ENCODE measurements at places on chromosomes 6 and 20.
A peak's percentile ranks its signal among the peaks of the same experiment; 100 is the strongest.

DNA sequence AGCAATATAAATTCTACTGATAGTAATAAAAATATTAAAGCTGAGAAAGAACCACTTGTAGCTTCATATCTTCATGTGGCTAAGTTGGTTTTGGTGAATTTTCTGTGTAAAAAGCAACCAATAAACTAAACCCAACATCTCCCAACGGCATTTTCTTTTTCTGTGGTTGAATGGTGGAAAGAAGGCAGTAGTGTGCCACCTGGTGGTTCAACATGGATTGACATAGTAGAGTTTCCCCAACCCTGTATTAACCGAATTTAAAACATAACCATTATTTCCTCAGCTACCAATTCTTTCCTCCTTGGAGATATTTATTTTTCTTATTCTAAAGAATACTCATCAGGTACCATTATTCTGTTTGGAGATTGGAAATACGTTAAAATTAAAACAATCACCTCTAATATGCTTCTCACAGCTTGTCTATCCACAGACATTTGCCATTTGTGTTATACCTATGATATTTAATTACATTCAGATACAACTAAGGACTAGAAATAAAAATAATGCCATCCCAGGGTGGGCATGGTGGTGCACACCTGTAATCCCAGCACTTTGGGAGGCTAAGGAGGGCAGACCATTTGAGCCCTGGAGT lies 117.1 kb upstream of the EEF1E1 start:
- DNase-seq: peak; percentile 41

DNA sequence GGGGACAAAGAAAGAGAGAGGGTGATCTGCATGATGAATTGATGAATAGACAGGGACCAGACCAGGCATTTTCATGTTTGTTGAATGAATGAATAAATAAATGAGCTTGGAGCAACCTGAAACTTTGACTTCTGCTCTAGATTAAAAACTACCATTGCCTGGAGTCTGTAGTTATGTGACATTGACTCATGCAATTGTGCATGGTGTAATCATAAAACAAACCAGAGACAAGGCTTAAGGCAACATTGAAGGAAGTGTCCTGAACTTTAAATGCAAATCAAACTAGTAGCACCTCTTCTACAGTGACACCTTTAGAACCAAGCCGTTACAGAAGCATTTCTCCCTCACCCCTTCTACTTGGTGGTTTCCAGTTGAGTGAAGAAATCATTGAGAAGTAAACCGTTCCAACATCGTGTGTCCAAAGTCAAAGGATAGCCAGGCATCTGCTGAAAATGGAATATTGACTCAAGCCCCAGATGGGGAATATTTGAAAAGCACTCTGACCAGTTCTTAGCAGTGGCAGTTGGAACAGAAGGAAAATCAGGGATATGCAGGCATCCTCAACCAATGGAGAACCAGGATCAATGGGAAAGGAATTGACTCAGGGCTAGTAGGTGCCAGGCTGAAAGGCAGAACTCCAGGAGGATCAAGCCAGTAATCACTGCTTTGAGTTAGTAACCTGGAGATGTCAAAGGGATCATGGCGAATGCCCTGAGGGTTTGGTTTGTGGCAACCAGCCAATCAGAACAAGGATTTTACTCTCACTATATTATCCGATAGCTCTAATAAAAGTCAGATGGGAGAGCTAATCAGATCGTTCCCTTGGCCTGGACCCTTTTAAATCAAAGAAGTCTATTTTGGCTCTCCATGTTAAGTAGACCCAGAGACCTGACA lies 171.2 kb upstream of the TSHZ2 start:
- DNase-seq: no peak

DNA sequence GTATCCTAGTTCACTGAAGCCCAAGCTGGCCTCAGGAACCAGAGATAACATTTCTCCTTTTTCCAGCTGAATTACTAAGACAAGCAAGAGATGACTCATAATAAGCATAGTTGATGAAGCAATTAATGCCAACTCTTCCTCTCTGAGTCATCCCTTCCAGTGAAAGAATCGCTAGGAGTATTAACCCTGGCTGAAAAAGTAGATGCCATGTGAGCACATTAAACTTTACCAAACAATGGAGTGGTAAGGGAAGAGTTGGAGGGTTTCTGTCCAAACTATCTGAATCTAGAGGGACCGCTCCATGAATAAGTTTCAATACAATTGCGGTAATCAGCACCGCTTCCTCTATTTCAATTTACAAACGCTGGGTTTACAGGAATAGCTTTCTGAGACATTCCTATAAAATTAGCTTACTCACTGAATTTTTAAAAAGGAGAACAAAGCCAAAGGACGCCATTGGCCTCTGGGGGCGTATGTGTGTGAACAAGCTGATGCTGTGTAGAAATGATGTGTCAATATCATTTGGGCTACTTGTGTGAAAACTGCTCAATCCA lies 48.3 kb downstream of the ATXN1 start:
- DNase-seq: no peak

GRCh38 chr20:38395165-38395564 lies 40.0 kb downstream of the SNHG17 start:
- no peak for DNase-seq

GRCh38 chr6:125073071-125073470 lies 80.5 kb upstream of the TPD52L1 start:
- DNase-seq: no peak

Measured in hematopoietic multipotent progenitor cell treated with erythropoietin and hydrocortisone succinate and interleukin-3 and kit ligand, for 17 days (in vitro differentiated cells).